ENCODE measurements at places on chromosomes 7 and 10. TPM values are rescaled to one million over a fixed set of nuclear protein-coding genes. Genes with fewer than 3 reads are reported as not detected.

The PHYHIPL gene
- total RNA-seq, result not detected

The MBL2 gene
- total RNA-seq, result not detected

The RPEL1 gene
- total RNA-seq, result not detected

The SORBS1 gene
- total RNA-seq, result 18.6 TPM

The TUBB8 gene
- not detected for total RNA-seq

The LRRN3 gene
- 0.24 TPM for total RNA-seq

The FBXO24 gene
- total RNA-seq, result 0.48 TPM

The AKR1D1 gene
- not detected for total RNA-seq

The LRRC4 gene
- 4.5 TPM for total RNA-seq

The ACSM6 gene
- total RNA-seq, result 0.13 TPM

The CRTAC1 gene
- 6.7 TPM for total RNA-seq

The CALML5 gene
- total RNA-seq, result not detected

The GTF2IRD1 gene
- 39.0 TPM for total RNA-seq

The FXYD4 gene
- not detected for total RNA-seq

The PPP1R9A gene
- total RNA-seq, result 7.5 TPM

The MUC12 gene
- 0.24 TPM for total RNA-seq

The WEE2 gene
- total RNA-seq, result 0.27 TPM

The NEBL gene
- 3.7 TPM for total RNA-seq

The PTN gene
- total RNA-seq, result 2.1 TPM

The VSTM4 gene
- total RNA-seq, result 17.3 TPM

The ZNF248 gene
- 16.8 TPM for total RNA-seq

The MTG1 gene
- 32.5 TPM for total RNA-seq

The GNG11 gene
- 46.3 TPM for total RNA-seq

The PCLO gene
- 1.2 TPM for total RNA-seq

The CLIP2 gene
- 16.4 TPM for total RNA-seq

The CFTR gene
- not detected for total RNA-seq

The RNLS gene
- 17.9 TPM for total RNA-seq

The MYPN gene
- 0.18 TPM for total RNA-seq

The PLPP4 gene
- total RNA-seq, result 0.23 TPM

The MRPS16 gene
- total RNA-seq, result 101 TPM

The OR2A42 gene
- total RNA-seq, result 0.25 TPM

The TET1 gene
- 6.8 TPM for total RNA-seq

The HPSE2 gene
- total RNA-seq, result 0.07 TPM

The CARD11 gene
- 0.28 TPM for total RNA-seq

The ZNF117 gene
- total RNA-seq, result 8.6 TPM

The SLC16A9 gene
- total RNA-seq, result 41.5 TPM

The HOXA4 gene
- total RNA-seq, result 0.83 TPM

The CALML3 gene
- total RNA-seq, result not detected

The TRPV5 gene
- not detected for total RNA-seq

The RBM20 gene
- 1.4 TPM for total RNA-seq

The PPP1R3C gene
- 16.7 TPM for total RNA-seq

The C10orf105 gene
- 0.28 TPM for total RNA-seq

The AS3MT gene
- 5.3 TPM for total RNA-seq

The POLR2J2 gene
- 5.9 TPM for total RNA-seq

All from ovary (tissue), 10 donors.